ENCODE measurements at places on chromosomes 11 and 22.

DNA sequence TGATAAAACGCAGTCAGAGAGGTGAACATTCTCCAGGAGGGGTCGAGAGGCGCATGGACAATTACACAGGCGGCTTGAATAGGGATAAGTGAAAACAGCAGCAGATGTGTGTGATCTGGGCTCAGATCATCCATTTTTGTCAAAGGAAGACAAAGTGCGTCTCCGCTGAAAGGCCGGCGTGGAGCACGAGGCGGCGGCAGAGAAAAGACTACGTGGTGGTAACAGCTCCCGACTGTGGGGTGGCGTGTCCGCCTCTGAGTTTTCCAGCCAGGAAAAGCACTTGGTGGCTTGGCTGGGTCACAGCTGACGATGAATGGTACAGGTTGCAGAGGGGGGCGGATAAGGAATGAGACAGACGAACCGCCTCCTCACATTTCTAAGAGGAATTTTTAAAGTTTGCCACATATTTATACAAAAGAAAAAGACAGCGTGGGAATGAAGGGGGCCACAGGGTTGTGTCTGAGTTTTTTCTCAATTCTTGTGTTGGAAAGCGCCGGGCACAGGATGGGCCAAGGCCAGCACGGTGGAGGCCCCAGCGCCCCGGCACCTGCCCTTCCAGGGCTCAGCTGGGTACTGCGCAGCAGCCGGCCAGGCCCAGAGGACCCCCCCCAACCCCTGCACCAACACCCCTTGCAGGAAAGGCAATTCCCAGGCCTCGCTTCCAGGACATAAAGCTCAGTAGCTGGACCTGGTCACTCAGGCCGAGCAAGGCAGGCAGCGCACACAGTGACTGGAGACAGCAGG lies 80.4 kb downstream of the TRMU start:
- DNase-seq: no peak

GRCh38 chr11:95991545-95991944 lies 67.6 kb upstream of the MTMR2 start:
- no peak for DNase-seq

GRCh38 chr11:117824571-117825537 lies at the start of gene FXYD2:
TSS of gene FXYD2 (minus strand) at chr11:117824744. CDS start at chr11:117824678, 66 bp downstream.
- no peak for DNase-seq

DNA sequence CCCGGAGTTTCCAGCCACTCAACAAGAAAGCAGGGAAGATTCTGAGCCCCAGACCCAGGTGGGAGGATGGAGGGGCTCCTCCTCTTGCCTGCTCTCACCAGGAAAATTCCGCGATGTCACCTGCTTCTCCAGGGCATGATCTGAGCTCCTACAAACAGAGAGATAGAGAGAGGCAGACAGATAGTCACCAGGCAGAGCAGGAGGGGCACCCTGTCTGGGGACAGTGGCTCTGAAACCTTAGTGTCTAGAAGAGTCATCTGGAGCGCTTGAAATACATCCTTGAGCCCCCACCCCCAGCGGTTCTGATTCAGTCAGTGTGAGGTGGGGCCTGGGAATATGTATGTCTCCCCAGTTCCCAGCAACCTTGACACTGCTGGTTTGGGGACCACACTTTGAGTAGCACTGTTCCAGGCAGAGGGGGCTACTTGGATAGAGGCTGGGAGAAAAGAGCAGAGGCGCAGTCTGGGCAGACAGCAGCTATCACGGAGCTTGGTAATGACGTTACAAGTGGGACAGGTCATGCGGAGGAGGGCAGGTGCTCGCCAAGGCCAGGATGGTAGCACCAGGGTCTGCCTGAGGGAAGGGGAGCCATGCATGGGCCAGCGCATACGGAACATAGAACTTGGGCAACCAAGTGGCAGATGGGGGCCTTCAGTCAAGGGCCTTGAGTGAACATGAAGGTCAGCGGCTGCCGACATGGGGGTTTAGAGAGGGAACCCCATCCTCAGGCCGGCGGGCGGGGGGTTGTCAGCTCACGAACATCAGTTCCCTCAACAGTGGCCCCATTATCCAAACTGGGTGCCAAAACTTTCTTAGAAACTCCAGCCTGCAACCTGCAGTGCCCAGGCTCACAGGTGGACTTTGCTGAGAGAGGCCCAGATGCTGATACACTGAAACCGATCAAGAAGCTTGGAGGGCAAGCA lies 60.9 kb upstream of the MYEOV start:
- DNase-seq: peak; percentile 75

- DNase-seq: no peak
These were observed 39.2 kb upstream of the CHST1 start for GRCh38 chr11:45704635-45705034.

DNA sequence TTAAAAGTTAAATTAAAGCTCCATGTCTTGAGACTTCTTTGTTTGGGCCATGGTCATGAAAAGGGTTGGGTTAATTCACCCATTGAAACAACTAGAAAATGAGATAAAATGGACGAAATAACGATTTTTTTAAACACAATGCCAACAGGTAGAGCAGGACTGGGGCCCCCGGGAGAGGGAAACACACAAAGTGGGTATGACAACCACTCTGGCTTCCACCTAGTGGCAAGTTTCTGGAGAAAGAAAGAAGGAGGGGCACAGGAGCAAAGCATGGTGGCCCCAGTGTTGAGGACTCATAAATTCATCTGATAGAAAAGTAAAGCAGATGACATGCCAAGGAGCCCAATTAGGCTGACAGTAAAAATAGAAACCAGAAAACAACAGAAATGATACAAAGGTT lies 68.4 kb downstream of the MYEOV start:
- DNase-seq: no peak

DNA sequence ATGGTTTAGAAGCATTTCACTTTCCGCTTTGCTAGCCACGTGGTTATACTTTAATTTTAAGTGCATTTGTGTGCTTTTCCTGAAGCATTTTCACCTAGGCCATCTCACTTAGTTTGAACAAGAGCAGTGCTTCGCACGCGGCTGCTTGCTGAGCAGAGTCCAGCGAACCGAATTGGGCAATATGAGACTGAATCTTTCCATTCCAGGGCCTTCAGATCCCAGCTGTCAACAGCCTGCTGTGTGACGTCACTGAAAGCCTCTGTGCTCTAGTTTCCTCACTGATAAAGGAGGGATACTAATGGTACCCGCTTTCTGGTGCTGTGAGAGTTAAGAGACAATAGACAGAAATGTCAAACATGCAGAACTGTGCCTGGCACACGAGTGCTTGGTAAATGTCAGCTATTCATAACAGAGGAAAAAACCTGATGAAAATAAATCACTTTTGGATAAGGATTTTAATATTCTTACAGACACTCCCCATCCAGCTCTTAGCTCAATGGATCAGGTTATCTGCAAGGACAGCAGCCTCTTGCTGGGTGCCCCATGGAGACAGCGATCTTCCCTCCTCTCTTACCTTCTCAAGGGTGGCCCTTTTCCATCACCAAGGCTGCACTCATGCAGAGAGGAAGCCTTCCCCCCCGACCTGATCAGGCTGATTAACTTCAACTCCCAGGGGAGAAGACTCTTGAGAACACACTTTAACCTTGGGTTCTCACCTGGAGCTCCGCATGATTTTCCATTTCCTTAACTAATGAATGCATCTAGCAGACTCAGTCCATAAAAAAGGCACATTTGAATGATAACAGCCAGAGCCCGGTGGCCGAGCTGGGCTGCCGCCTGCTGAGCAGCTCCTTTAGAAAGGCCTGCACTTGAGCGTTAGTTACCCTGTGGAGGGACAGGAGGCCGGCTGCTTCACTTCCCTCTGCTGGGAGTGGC lies 3.5 kb upstream of the GLB1L3 start:
- peak; percentile 57 for DNase-seq

GRCh38 chr22:39476664-39477063 lies 19.9 kb downstream of the MGAT3 start:
- no peak for DNase-seq

- DNase-seq: no peak
These were observed 495 bp upstream of the IFITM1 start for GRCh38 chr11:313304-313786.

DNA sequence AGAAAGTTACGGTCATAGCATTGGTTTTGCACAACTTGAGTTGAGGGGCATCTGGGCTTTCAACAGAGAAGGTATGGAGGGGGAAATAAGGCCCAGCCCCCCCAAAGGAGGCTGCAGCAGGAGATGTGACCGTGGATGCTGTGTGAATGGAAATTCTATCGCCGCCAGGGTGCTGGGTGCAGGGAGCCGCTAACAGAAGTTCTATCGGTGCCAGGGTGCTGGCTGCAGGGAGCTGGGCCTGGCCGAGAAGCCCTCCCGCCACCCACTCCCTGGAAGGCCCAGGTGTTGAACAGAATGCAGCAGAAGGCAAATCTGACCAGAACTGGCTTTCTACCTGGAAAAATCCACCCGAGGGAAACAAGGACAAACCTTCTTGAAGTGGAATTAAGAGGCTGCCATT lies 115.0 kb downstream of the SHANK2 start:
- DNase-seq: no peak

DNA sequence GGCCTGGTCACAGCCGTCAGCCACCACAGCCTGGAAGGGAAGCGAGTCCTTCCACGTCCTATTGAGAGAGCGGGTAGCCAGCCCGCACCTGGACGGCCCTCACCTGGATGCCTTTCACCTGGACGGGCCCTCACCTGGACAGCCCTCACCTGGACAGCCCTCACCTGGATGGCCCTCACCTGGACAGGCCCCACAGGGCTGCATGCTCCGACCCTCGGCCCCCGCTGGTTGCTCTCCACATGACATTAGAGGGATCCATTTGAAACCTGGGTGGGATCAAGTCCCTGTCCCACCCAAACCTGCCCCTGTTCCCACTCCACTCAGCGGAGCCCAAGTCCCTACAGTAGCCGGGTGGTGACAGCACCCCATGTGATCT lies 3.7 kb downstream of the C1QTNF6 start:
- DNase-seq: no peak

- no peak for DNase-seq
These were observed 46.3 kb upstream of the ANO3 start for GRCh38 chr11:26285608-26286007.

DNA sequence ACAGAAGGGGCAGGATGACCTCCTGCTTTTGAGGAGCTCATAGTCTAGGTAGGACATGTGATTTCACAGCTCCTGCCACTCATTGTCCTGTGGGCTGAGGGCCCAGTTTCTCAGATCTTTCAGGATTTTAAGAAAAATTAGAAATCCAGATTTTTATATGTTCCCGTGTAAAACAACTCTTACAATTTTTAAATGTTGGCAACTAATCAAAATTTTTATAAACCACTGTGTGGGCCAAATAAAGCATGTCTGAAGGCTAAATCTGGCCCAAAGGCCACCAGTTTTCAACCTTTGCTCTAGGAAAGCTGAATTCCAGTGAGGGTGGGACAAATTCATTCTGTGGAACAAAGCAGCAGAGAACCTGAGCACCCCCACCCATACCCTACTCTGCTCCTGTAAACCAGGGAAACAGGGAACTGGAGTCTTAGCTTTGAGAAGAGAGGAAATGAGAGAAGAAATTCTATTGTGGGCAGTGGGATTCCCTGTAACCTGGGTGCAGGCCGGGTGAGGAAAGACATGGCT lies 20.6 kb downstream of the LRRC32 start:
- no peak for DNase-seq

GRCh38 chr11:45473341-45473895 lies 187.3 kb upstream of the SYT13 start:
- no peak for DNase-seq

- no peak for DNase-seq
These were observed 15.5 kb upstream of the MS4A12 start for GRCh38 chr11:60477035-60477445.

GRCh38 chr11:115391598-115391997 lies 112.6 kb downstream of the CADM1 start:
- no peak for DNase-seq

- DNase-seq: no peak
These were observed 169.0 kb downstream of the BUD13 start for GRCh38 chr11:116603728-116604323.

- no peak for DNase-seq
These were observed 741.4 kb downstream of the NTM start for GRCh38 chr11:132111838-132112237.

- no peak for DNase-seq
These were observed 112.7 kb downstream of the TEAD1 start for GRCh38 chr11:12786891-12787290.
